ENCODE measurements at places on chromosomes 3 and 15.

DNA sequence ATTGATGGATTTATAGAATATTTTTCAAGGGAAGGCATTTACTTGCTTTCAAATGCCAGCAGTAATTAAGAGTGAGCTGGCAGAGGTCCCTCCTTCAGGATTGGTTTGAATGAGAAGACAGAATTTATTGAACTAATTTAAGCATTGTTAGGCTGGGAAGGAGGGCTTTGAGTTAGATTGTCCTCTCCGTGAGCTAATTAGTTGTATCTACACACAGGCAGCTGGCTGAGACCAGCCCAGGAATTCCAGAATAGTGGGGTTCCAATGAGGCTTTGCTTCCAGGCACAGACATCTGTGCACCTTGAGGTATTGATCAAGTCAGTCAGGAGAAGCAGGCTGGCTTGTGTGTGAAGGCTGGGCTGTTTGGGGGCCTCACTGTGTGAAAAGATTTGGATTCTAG lies 124.0 kb upstream of the WNT5A start:
- no peak for DNase-seq

DNA sequence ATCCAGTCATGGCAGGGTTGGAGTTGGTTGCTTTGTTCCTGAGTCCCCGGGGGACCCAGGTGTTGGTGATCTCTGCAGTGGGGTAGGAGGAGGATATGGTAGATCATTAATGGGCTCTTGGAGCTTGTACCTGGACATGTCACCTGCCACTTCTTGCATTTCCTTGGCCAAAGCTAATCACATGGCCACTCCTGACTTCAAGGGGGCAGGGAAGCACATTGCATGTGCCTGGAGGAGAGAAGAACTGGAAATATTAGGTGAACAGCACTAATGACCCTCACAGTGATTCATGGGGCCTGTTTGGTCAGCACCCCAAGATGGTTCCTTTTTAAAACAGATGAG lies 87.1 kb upstream of the MYZAP start:
- DNase-seq: no peak

GRCh38 chr15:39188930-39189329 lies 391.9 kb upstream of the THBS1 start:
- DNase-seq: no peak

DNA sequence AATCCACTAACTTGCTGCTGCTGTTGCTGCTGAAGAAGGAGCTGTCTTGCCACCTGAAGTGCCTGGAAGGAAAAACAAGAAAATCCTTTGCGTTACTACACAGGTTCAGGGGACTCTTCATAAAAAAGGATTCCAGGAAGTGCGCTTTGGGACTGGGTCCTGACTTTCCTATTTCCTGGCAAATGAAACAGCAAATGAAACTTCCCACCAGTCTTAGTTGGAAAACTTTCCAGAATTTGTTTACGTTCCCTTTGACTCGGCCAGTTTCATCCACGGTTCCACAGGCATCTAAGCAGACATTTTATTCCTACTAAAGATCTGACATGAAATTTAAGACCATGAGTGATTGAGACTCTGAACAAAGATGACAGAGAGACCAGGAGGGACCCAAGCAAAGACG lies 471.0 kb downstream of the FOXP1 start:
- no peak for DNase-seq

- DNase-seq: no peak
Observed at GRCh38 chr3:72739531-72740466, 108.4 kb downstream of the SHQ1 start.

DNA sequence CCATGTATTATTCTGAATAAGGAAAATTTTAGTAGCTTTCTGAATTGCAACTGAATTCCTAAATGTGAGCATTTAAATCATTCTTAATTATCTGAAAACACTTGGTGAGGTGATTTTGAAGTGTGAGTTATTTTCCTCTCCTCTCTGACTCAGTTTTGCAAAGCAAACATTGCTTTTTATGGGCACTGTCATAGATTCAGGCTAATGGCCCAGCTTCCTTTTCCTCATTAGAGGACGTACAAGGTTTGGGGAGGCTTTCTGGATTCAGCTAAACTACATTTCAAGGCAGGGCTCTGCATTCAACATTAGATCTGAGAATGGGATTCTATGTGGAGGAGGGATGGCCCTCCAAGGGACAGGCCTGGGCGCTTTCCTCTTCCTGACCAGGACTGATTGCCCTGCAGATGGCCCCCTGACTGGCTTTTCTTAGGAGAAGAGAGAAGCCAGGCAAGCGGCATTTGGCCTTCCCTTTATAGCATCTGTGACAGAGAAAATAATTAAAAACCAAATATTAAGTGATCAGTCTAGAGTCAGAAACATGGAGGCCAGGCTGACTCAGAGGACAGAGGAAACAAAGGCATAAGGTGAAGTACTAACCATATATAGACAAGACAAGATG lies 53.0 kb upstream of the STXBP5L start:
- DNase-seq: no peak

- no peak for DNase-seq
Observed at GRCh38 chr15:69526081-69527061, 73.8 kb downstream of the RPLP1 start.

DNA sequence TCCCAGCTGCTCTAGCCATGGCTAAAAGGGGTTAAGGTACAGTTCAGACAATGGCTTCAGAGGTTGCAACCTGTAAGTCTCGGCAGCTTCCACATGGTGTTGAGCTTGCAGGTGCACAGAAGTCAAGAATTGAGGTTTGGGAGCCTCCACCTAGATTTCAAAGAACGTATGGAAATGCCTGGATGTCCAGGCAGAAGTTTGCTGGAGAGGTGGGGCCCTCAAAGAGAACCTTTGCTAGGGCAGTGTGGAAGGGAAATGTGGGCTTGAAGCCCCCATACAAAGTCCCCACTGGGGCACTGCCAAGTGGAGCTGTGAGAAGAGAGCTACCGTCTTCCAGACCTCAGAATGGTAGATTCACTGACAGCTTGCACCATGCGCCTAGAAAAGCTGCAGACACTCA lies 73.7 kb downstream of the STT3B start:
- DNase-seq: no peak

- DNase-seq: no peak
Observed at GRCh38 chr3:104273046-104273649, 1093.6 kb upstream of the ALCAM start.

DNA sequence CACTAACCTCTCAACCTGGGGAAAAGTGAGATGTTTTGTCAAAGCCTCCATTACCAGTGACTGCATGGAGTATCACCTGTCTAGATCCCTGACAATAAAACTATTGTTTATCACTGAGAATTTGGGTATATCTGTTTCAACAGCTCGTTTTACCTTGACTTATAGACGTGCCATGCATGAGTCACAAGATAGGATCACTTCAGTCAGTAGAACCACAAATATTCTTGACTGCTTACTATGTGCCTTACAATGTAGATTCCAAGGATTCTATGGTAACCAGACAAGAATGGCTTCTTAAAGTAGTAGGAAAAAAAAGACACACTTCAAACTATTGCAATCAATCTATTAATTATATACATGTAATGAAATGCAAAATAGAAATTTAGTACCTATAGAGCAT lies 55.7 kb upstream of the GRM7 start:
- no peak for DNase-seq
